ENCODE measurements at places on chromosomes 6 and 20. TPM values are rescaled to one million over a fixed set of nuclear protein-coding genes. Genes with fewer than 3 reads are reported as not detected.

- no peak for DNase-seq
Observed at GRCh38 chr6:95599706-95600105, 22.4 kb downstream of the MANEA start.

GRCh38 chr6:137084865-137085617 lies 40.3 kb upstream of the IL20RA start:
- no peak for DNase-seq

- no peak for DNase-seq
Observed at GRCh38 chr20:56689852-56690485, 60.9 kb downstream of the TFAP2C start.

DNA sequence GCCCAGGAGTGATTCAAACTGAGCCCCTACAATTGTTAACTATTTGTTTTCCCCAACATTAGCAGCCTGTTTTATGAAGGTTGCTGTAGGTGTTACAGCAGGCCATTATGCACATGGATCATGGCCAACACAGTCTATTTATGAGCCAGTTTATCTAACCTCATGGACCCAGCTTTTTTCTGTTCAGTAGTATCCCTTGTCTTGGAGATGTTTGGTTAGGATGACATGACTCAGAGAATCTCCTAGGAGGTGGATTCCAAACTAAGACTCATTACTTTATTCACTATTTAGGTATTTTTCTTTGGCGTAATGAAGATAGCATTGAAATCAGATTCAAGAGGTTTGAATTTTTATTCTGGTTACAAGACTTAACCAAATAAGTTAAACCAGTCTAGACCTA lies 62.8 kb upstream of the TFB1M start:
- DNase-seq = no peak

The KCNK16 gene
- not detected for total RNA-seq

GRCh38 chr6:40860443-40860842 lies 178.6 kb downstream of the UNC5CL start:
- DNase-seq = no peak

GRCh38 chr20:2179233-2179580 lies 77.6 kb downstream of the STK35 start:
- no peak for DNase-seq

- DNase-seq = no peak
Observed at GRCh38 chr20:3092611-3093379, 8.3 kb upstream of the AVP start.

The SMLR1 gene
- total RNA-seq = not detected

DNA sequence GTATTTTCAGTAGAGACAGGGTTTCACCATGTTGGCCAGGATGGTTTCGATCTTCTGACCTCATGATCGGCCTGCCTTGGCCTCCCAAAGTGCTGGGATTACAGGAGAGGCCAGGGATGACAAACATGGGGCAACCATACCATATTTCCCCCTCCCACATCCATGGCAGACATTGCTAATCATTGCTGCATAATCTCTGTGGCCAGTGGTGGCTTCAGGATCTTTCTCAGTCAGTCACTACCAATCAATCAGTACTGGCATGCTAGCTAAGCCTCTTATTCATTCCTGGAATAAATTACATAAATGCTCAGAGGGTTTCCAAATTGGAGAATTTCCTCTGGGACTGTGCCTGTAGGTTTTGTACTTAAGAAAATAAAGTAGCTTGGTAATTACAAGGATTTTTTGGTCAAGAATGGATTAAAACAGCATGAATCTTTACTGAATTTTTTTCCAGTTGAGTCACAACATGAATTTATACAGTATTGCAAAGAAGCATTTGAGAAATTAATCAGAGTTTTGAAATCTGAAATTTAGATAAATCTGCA lies 138.1 kb downstream of the FNDC1 start:
- DNase-seq = no peak

DNA sequence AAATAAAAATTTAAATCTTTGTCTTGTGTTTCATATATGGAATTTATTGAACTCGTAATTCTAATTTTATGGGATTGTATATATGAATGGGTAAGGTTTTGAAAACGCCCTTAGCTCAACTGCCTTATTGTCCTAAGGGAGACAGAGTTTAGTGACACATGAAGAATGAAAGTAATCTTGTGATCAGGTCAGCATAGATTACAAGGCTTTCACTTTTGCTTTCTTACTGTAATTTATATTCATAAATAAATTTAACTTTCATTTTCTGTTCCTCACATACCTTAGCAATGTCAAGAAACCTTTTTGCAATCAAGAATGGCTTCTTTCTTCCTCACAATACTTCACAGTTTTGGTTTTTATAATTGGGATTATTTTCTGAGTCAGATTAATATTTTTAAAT lies 14.4 kb downstream of the KPNA5 start:
- no peak for DNase-seq

The GABRR2 gene
- not detected for total RNA-seq

DNA sequence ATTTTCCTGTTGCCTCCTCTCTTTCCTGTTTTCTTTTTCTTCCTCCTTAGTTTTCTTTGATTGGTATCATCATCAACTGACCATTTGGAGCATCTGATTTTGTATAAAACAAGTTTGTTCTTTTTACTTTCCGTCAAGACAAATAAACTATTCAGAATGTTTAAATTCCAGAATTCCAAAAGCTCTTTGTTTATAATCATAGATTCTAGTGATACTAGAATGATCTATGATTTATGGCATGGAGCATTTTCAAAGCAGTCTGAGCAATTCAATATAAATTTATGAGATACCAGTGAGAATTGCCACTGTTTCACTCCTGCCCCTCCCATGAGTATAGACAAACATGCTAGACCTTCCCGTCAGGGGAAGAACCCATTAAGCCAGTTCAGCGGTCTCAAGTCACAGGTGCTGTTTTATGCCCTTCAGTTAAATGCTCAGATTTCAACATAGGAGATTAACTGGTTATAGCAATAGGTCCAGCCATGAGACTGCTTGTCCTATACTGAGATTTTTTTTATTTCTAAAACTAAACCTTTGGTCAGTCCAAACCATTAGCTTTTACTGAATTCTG lies 60.7 kb downstream of the GRIK2 start:
- DNase-seq = peak; percentile 41

- DNase-seq = no peak
Observed at GRCh38 chr20:48965189-48965910, 43.8 kb downstream of the ARFGEF2 start.

DNA sequence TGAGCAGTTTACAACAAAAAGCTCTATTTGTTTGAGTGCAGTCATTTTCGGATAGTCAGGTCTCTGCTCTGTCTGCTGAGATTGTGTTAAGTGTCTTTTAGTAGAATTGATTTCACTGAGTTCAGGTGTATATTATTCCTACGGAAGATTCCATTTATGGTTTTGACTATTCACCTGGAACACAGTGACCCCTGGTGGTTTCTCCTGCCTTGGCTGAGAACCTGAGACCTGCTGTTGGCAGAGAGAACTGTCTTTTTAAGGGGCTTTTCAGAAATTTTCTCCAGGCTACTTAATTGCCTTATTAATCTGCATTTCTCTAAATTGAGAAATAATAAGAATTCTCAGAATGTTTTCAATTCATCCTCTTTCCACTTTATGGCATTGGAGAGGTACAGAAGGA lies 508.0 kb downstream of the TBC1D32 start:
- peak; percentile 17 for DNase-seq

- no peak for DNase-seq
Observed at GRCh38 chr6:66949191-66949661, 1242.2 kb upstream of the EYS start.

- peak; percentile 65 for DNase-seq
Observed at GRCh38 chr6:140441256-140441655, 1066.8 kb upstream of the CITED2 start.

GRCh38 chr20:22758815-22759214 lies 174.4 kb upstream of the FOXA2 start:
- no peak for DNase-seq

Data from G401 (cell line).